ENCODE measurements at places on chromosomes 1 and 21.
A peak's percentile ranks its signal among the peaks of the same experiment; 100 is the strongest.

- DNase-seq = peak; percentile 7
Measured at GRCh38 chr1:173429471-173430402, 47.4 kb upstream of the PRDX6 start.

DNA sequence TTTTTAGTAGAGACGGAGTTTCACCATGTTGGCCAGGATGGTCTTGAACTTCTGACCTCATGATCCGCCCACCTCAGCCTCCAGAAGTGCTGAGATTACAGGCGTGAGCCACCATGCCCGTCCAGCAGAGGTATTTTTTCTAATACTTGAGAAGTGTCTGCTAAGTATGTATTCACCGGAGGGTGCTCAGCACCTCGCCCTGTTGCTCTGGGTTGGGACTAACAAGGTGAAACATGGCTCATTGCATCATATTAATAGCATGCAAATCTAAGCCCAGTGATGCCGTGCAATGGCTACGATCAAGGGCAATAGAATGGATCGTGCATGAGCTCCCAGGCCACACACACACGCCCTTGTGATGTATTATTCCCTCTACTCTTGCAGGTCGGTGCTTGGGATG, 68.7 kb downstream of the PDE9A start:
- DNase-seq = no peak

GRCh38 chr1:147798731-147799130, 38.3 kb upstream of the GJA5 start:
- no peak for DNase-seq

GRCh38 chr1:88133991-88134390, 550.1 kb upstream of the PKN2 start:
- no peak for DNase-seq

GRCh38 chr1:43279161-43279560, 6.2 kb downstream of the C1orf210 start:
- no peak for DNase-seq

GRCh38 chr1:41382480-41383090, 21.4 kb downstream of the FOXO6 start:
- DNase-seq = no peak

- DNase-seq = no peak
Measured at GRCh38 chr1:201877877-201878401, 10.8 kb upstream of the SHISA4 start.

GRCh38 chr1:162009501-162010174, 14.0 kb downstream of the OLFML2B start:
- no peak for DNase-seq

- DNase-seq = no peak
Measured at GRCh38 chr1:201544710-201545109, 5.8 kb downstream of the NAV1 start.

DNA sequence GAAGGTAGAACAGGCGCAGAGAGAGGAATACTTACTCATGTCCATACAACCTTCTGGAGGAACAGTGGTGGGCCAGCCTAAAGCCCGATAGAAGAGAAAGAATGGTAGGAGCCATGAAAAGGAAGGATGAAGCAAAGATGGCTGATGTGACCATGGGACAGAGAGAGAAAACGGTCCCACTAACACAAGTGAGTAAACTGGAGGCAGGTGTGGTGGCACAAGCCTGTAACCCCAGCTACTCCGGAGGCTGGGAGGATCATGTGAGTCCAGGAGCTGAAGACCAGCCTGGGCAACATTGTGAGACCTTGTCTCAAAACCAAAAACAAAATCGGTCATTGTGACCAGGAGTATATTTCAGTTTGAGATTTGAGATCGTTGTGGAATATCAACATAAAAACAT, 49.4 kb downstream of the C1orf198 start:
- DNase-seq = no peak

- no peak for DNase-seq
Measured at GRCh38 chr1:91513160-91513559, 12.5 kb downstream of the CDC7 start.

- no peak for DNase-seq
Measured at GRCh38 chr1:225424562-225425200, 3.2 kb downstream of the LBR start.

GRCh38 chr1:151773702-151774101, 10.4 kb upstream of the MRPL9 start:
- no peak for DNase-seq

DNA sequence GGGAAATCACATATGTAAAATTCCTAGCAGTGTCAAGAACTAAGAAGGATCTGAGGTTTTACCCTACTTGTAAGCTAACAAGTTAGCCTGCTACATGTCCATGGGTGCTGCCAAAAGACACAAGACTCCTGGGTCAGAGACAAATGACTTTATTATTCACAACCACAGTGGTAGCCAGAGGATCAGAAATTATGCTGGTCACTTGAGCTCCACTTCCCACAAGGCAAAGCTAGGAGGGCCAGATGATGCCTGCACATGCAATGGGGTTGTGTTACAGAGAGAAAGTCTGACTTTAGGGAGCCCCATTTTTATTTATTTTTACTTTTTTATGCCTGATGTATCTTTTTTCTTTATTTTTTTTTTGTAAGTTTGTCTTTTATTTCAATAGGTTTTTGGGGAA, 136.8 kb downstream of the S1PR1 start:
- no peak for DNase-seq

DNA sequence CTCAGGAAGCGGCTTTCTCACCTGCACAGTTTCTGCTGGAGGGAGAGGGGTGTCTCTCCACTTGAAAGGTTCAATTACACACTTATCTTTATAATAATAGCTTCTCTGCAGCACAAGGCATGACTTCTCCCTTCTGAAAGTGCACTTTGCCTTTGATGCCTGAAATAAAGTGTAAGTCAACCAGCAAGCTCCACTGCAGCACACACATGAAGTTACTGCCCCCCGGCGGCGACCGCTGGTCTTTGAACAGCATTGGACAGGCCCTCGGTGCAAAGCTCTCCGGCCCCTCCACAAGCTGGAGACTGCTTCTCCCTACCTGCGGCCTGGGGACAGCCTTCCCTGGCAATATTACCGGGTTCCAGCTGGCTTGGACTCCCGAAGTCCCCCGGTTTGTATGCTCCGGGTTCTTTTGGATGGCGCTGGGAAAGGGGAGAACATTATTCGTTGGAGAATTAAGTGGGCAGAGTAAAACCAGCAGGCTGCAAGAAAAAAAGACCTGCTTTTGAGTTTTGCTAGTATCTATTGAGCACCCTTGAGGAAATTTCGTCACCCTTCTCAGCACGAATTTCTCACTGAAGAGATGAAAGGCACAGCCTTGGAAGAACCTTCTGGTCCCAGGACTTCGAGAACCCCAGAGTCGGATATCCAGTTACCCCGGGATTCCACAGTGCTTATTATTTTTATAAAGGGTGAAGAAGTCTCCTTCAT, 11.8 kb downstream of the RCAN1 start:
- DNase-seq = no peak

DNA sequence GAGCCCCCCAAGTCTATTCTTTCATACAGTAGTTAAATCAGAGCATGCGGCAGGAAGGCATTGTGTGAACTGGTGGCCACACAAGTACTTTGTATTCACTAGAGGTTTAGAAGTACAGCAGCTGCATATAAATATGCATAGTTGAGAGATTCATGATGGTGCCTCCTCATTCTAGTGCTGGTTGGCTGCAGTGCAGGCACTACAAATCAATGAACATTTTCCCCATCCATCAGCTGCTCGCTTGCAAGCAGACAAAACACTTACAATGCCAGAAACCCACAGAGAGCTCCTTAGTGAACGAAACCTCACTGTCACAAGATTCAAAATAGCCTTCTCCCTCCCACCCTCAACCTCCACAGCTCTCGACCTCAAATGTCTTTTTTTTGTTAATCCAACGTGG, 726.2 kb downstream of the USP25 start:
- DNase-seq = no peak

- peak; percentile 12 for DNase-seq
Measured at GRCh38 chr1:172429331-172430127, 9.0 kb downstream of the C1orf105 start.

- DNase-seq = no peak
Measured at GRCh38 chr1:32896451-32896850, 4.7 kb downstream of the TMEM54 start.

DNA sequence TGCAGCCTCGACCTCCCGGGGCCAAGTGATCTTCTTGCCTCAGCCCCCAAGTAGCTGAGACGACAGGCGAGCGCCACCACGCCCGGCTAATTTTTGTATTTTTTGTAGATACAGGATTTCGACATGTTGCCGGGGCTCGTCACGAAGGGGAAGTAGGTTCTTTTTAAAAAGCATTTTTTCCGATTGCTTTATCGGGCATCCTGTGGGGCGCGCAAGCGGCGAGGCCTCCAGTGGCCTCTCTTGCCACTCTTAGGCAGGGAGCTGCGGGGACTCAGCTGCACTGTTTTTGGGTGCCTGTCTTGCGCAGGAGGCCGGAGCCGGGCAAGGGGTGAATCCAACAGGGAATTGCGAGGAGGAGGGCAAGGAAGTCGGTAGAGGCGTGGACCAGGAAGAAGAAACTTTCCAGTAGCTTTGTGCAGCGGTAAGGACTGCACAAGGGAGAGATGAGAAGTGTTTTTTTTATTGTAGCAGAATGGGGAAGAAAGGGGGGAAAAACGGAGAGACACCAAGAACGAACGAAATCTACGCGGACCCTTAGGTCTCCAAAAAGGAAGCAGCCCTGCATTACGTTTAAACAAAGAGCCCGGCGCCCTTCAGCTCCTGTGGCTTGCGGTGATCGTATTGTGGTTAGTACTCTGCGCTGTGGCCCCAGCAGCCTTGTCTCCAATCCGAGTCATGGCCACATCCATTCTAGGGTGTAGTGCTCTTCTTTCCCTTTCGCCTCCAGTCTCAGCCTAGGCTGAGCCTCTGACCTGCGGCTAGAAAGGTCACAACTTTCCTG, 164.8 kb downstream of the PPIAL4G start:
- DNase-seq = no peak

GRCh38 chr1:154493276-154493675, 8.7 kb upstream of the TDRD10 start:
- peak; percentile 14 for DNase-seq

GRCh38 chr1:171858696-171859095, 17.4 kb downstream of the DNM3 start:
- DNase-seq = no peak

GRCh38 chr1:231808116-231808515, 181.5 kb downstream of the DISC1 start:
- no peak for DNase-seq

DNA sequence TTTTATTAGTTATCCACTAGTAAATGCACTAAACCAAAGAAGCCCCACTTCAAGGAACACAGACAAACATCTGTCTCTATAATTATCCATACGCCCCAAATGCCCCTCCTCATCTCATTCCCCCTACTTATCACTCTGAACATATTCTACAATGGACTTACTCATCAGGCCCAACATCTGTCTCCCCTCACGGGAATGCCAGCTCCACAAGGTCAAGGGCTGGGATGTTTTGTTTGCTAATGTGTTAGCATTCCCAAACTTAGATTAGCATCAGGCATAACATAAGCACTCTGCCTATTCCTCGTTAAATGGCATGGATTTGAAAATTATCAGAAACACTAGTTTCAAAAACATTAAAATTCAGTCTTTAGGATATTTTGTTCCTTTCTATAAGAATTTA, 279.5 kb downstream of the DSCAM start:
- DNase-seq = no peak

GRCh38 chr21:46005481-46005881, 23.9 kb downstream of the COL6A1 start:
- DNase-seq = no peak

DNA sequence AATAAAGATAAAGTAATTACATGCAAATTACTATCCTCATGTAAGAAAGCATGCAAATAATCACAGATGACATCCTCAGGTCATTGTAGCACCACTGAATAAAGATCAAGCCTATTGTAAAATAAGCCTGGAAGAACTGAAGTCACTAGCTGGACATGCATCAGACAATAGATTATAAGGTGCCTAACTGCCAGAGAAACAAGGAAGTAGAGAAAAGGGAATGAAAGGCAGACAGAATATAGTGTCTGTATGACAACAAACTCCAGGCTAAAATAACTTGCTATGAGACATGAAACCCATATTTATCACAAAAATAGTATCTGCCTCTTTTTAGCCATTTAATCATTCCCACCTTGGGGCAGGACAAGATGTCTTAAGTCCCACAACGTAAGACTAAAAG, 108.7 kb downstream of the ENAH start:
- no peak for DNase-seq

GRCh38 chr1:52727114-52727586, 897 bp downstream of the ZYG11B start:
- DNase-seq = no peak

GRCh38 chr1:119226321-119226720, 85.9 kb upstream of the WARS2 start:
- no peak for DNase-seq

- DNase-seq = no peak
Measured at GRCh38 chr1:227318853-227319607, 738 bp upstream of the CDC42BPA start.

DNA sequence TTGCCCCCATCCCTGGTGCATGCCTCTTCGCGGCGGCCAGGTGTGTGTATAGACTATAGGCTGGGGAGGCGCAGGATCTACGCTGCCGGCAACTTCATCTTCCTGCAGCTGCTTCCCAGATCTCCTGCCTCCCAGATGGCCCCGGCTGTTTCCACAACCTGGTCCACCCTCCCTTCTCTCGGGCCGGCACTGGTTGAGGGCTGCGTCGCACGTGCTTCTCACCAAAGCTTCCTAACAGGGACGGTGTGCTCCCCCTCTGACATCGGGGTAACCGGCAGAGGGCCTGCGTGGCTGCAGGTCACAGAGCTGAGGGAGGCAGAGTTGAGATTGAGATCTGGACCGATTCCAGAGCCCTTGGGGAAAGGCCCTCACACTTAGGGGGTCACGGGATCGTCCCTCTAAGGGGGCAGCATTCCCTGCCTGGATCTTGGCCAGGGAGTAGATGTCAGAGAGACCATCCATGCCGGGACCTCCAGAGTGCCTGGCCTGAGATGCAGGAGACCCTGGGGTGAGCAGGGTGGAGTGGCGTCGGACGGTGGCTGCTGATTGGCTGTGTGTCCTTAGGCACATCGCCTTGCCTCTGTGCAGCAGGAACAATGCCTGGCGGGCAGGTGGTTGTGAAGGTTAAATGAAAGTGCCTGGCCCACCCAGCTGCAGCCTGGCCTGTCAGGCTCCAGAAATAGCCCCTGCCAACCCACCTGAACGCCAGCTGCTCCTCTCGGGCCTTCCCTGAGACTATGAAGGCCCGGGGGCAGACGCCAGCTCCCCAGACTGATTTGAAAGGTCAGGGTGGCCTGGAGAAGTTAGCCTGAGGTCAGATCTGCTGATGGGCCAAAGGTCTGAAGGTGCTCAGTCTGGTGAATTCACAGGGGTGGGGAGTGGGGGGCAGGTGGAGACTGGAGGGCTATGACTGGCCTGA, 6.1 kb upstream of the MASP2 start:
- DNase-seq = no peak

DNA sequence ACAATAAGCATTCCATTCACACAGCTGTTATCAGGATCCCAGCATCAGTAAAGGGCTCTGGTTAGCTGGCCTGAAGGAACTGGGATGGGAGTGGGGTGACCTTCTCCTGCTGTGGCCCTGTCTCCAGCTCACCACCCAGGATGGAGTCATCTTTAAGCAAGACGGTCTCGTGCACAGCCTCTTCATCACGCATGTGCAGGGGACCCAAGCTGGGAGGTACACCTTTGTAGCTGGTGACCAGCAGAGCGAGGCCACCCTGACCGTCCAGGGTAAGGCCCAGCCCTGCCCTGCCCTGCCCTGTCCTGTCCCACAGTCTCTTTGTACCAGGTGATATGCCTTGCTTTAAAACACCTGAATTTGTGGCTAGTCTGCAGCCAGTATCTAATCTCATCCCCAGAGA, 24.3 kb downstream of the IGFN1 start:
- DNase-seq = no peak

- no peak for DNase-seq
Measured at GRCh38 chr1:14923727-14924452, 229.7 kb upstream of the TMEM51 start.

- DNase-seq = no peak
Measured at GRCh38 chr21:44952929-44953627, 13.2 kb downstream of the SLX9 start.

Measured in activated naive CD4-positive, alpha-beta T cell (primary cell).